ENCODE measurements at places on chromosomes 3 and 15. TPM values are rescaled to one million over a fixed set of nuclear protein-coding genes. Genes with fewer than 3 reads are reported as not detected.

GREM1 gene
- 0.36 TPM for total RNA-seq

ADCY5 gene
- not detected for total RNA-seq

DNA sequence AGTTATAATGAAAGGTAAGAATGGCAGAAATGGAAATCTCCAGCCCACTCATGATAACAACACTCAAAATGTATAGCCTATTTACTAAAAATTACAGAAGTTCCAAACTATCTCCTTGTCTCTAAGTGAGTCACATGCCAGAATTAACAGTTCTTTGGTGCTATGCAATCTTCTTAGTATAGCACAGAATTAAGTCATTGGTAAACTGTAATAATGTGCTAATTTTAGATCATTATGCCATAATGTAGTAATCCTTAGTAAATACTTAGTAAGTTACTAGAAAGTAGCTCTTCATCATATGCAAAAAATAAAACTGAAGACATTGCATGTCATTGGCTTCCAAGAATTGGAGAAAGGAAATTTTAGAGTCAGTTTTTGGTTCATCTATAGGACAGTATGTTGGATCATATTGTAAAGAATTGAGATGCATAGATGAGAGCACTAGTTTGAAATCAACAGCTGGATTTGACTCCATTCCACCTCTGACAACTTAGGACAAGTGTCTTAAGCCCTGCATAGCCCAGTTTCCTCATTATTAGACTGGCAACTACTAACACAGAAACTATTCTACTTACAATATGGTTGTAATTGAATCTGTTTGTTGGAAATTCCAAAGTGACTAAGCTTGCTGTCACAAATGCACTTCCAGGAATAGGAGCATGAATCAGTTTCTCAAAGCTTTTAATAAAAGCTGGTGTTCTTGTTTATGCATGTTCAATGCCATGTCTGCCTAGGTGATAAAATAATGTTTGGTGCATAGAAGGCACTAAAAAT, 40.1 kb upstream of the CD47 start:
- no peak for DNase-seq

DNA sequence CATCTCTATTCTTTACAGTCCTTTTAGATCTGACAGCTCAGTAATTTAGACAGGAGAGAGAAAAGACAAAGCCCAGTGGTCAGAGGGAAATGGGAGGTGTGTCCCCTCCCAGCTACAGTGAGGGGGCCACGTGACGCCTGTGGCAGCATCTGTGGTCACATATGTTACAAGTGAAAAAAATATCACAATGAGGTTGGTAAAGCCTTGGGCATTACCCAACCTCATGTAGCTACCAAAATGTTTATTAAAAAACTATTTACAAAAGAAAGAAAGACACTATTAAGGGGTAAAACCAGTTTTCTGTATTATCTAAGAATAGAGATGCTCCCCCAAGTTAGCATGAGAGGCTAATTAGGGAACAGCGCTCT, 42.9 kb upstream of the PLCL2 start:
- peak; percentile 69 for DNase-seq

IQCF5 gene
- total RNA-seq: not detected

- DNase-seq: peak; percentile 27
Measured at GRCh38 chr3:138082085-138082991, 33.1 kb downstream of the DZIP1L start.

- no peak for DNase-seq
Measured at GRCh38 chr15:59996298-59997041, 7.6 kb upstream of the FOXB1 start.

AMOTL2 gene
- 0.33 TPM for total RNA-seq

DNA sequence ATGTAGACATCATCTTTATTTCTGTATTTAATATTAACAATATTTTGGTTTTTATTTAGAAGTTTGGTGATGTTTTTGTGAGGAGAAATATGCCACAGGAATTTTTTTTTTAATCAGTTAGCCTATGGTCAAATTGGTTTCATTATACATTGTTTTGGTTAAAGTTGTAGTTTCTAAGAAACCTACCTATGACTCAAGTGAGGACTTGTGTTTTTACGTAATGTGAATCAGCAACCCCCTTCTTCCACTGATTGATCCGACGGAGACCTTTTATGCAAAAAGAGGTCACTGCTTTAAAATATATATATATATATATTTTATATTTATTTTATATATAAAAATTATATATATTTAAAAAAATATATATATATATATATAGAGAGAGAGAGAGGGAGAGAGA, 698.1 kb downstream of the FHIT start:
- no peak for DNase-seq

DNA sequence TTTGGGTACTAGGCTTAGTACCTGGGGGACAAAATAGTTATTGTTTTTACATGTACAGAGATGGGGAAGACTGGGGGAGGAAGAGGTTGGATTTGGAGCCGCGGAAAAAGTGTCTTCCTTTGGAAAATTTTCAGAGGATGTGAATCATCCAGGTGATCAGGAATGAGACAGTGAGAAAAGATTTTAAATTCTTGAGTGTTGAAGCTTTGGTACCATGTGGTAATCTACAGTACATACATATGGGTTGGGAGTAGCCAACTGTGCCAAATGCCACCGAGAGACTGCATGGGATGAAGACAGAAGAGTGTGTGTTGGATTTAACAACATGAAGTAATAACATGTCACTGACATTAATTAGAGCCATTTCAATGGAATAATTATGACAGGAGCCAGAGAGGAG, 1238.2 kb downstream of the ROBO1 start:
- no peak for DNase-seq

SV2B gene
- total RNA-seq: 1.6 TPM

SH2D7 gene
- total RNA-seq: 0.08 TPM

- DNase-seq: no peak
Measured at GRCh38 chr3:21962456-21962855, 211.4 kb upstream of the ZNF385D start.

PRSS50 gene
- total RNA-seq: not detected

DNA sequence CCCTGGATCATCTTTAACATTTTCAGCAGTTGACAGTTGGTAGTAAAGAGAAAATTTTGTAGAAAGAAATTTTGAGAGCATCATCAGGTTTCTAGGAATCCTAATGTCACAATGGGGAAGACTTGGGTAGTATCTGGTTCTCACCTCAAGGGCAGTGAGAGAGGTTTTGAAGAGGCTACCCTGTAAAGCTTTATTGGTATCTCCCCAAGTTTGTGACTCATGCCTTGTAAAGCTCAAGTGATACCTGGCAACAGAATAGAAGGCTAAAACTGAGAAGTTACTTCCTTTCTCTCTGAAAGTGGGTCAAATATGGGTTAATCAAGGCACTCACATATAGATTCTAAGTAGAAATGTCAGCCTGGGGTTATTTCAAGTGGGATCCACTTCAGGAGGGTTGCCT, 196.4 kb downstream of the SUCNR1 start:
- DNase-seq: no peak

DNA sequence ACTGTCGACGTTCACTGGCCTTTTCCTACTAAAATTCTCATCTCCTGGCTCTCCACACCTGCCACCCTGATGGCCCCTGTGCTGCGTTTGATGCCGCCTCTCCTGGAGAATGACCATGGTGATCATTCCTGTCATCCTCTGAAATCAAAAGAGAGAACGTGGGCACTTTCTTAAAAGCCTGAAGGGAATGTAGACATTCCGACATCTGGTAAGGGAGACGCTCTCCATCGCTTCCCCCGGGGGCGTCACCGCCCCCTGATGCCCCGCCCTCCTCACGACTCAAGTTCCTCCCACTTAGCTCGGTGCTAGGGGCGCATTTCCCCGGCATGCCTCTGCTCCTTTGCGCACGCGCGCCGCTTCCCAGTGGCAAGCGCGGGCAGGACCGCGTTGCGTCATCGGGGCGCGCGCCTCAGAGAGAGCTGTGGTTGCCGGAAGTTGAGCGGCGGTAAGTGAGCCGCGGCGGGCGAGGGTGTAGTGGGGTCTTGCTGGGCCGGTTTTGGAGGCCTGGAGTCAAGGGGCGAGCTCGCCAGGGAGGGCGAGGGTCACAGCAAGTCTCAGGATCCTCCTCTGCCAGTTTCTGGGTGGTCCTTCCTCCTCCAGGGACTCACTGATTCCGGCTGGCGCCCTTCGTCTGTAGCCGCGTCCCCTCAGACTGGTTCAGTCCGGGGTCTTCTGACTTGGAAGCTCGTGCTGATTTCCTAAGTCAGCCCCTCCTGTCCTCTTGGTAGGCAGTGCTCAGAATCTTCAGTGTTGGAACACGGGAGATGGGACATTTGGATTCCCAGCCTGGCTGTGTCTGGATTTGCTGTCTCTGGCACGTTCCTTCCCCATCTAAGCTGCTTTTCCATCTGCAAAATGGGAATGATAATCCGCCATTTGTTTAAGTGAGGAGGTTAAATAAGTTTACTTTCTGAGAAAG, at the start of gene ATG7:
Gene ATG7 (plus strand): TSS at position 412 of the 919 bp plus-strand sequence. CDS start 26,299 bp downstream, outside the sequence.
- DNase-seq: peak; percentile 82

- no peak for DNase-seq
Measured at GRCh38 chr3:156509189-156510174, 45.4 kb downstream of the SSR3 start.

GRCh38 chr3:172982736-172983364, 158.2 kb downstream of the SPATA16 start:
- no peak for DNase-seq

GRCh38 chr3:170322566-170323269, 34.8 kb upstream of the SKIL start:
- no peak for DNase-seq

- DNase-seq: peak; percentile 25
Measured at GRCh38 chr3:69161587-69162307, 39.4 kb upstream of the LMOD3 start.

GPR176 gene
- total RNA-seq: 0.21 TPM

GRCh38 chr3:172653004-172653572, 57.8 kb downstream of the NCEH1 start:
- no peak for DNase-seq

DNA sequence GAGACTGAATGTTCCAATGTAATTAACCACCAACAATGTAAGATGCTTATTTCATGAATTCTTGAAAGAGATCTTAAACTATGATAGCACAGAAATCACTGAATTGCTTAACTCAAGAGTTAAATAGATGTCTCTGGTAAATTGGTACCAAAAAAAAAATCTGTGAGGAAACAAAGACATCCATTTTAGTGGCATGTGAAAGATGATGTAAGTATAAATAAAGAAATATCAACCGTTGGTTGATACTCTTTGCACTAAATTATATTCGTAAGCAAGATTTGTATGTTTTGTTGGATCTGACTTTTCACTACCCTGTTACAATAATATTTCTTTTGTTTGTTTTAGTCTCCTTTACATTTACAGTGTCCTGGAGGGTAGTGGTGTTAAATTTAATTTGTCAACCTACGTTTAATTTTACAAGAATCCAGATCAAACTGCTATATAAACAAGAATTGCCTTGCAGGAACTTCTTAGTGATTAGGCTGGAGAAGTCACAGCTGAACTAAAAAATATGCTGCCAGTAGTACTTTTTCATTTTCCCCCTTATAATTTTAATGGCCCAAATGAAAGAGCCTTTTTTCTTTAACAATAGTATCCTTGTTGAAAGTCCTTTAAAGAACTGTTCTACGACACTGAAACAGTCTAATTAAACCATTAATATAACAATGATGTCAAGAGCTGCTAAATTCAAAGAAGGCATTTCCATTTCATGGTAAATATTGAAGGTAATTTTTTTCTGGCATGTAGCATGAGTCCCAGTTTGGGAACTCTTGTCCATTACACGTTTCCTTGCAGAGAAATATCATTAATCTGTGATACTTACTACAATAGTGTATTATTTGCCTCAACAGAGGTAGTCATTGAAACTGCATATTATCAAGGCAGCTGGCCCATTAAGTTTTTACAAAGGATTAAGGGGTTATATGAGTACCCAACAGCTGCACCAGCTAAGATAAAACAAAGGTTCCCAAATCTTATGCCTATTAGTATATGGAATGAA, 109.6 kb upstream of the PHLDB2 start:
- DNase-seq: no peak

TRPC1 gene
- total RNA-seq: 0.35 TPM

- DNase-seq: no peak
Measured at GRCh38 chr15:44102675-44103254, 92.3 kb downstream of the FRMD5 start.

DNA sequence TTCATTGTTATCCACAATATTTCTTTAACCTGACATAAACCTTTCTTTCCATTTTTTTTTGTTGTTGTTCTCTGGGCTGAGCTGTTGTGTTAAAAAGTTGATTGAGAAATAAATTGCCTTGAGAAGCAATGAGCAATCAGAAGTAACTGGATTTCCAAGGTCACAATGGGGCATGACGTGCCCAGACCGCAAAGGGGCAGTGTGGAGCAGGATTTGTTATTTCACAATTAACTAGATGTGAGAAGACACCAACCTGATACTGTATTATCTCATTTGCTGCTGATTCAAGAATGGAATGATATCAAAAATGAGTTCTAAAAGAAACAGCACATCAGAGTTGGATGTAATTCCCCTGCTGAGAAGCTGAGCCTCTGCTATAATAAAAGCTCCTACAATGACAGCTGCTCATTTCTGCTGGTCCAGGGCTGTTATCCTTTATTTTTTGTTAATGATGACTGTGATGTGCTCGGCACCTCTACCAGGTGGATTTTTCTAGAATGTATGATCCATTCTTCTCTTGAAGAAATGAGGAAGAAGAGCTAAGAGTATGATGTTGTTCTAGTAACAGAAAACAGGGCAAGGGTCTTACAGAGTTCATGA, 28.1 kb downstream of the CPNE4 start:
- no peak for DNase-seq

TMIE gene
- not detected for total RNA-seq

DNA sequence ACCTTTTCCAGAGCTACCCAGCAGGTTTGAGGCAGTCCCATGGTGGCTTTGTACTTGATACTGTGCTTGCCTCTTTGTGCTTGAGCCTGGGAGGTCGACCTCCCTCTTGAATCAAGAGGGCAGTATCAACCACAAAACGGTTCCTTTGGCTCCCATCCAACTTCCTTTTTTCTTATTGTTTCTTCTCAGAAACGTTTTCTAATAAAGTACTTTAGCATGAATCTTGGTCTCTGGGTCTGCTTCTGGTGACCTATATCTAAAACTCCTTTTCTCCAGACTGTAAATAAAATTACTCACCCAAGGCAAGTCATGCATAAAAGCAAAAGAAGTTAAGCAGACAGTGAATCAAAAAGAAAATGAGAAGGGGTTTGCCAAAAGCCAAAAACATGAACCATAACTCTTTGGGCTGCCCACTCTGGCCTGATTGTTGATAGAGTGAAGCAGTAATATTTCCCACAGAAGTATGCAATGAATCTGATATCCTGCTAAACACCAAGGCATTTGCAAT, 112.2 kb upstream of the SLC4A7 start:
- peak; percentile 56 for DNase-seq

- DNase-seq: no peak
Measured at GRCh38 chr15:60228101-60228500, 169.7 kb downstream of the ANXA2 start.

PDZRN3 gene
- total RNA-seq: 0.19 TPM

VPS33B gene
- total RNA-seq: 19.8 TPM

GRCh38 chr3:58190291-58190690, 20.5 kb downstream of the DNASE1L3 start:
- DNase-seq: no peak

DNA sequence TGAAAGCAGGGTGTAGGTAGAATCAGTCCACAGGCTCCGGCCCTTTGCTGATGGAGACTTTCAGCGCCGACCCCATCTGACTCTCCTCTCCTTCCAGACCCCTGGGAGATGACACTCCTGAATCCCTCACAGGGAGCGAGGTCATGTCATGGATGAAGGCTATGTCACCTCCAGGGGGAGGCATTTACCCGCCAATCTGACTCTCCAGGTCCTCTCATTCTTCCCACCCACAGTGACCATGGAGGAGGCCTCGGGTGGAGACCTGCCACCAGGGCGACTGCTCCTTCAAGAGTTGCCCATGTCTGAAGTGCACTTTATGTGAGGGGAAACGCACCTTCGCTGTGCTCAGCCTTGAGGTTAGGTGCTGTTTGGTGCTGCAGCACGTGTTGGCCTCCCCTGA, 112.7 kb downstream of the KLF13 start:
- no peak for DNase-seq

Measured in GM12878 (cell line).